ENCODE measurements at places on chromosomes 6 and 20.

GRCh38 chr6:445571-446417 lies 54.2 kb downstream of the IRF4 start:
- no peak for DNase-seq

DNA sequence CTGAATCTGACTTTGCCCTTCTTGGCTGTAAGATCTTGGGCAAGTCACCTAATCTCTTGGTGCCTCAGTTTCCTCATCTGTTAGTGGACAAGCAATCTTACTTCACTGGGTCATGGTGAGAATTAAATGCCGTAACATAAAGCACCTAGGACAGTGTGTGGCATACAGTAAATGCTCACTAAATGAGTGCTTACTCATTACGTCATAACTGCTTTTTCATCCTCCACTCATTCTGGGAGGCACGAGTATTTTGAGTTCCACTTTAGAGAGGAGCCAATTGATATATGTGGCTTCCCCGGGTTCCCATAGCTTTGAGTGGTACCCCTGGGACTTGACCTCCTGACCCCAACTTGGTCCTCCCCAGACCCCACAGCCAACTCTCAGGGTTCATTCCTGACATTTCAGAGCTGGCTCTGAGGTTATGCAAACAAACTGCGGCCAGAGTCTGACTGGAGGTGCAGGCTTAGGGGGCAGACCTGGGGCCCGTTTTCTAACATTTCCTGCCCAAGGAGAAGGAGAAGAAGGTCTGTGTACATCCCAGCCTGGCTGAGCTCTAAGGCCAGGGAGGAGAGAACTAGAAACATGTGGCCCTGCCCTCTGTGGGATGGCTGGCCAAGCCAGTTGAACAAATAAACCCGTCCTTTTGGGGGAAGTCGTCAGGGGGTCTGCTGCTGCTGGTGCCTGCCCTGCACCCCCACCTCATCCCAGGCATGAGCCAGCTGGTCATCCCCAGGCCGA lies 5.8 kb downstream of the ANGPT4 start:
- DNase-seq, result no peak

DNA sequence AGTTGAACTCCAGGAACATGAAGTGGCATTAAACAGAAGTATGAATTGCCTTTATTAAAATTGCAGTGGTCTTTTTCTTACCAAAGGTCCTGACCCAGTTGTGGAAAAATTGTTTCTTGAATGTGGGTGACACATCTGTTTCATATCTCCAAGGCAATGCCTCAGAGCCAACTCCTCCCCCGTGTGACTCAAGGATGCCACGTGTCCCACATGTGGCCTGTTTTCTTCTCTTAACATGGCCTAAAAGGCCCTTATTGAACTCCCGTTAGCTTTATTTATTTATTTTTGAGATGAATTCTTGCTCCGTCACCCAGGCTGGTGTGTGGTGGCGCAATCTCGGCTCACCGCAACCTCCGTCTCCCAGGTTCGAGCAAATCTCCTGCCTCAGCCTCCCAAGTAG lies 128.4 kb upstream of the ESR1 start:
- peak; percentile 31 for DNase-seq

DNA sequence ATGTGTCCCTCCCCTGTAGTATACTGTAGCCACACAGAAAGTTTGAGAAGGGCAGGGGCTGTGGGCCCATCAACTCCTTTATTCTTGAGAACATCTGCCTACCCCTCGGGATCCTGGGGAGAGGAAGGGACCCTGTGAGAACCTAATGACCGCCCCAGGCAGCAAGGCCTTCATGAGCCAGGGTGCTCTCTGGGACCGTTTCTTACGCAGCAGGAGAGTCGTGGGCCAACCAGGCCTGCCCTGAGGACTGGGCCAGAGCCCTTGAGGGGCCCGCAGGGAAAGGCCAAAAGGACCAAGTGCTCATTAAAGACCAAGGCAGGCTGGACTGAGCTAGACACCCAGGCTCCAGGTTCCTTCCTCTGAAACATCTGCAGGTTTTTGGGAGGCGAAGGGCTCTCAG lies 5.2 kb downstream of the SGK2 start:
- DNase-seq, result no peak

GRCh38 chr20:42313704-42314103 lies 695.5 kb upstream of the CHD6 start:
- DNase-seq, result no peak

DNA sequence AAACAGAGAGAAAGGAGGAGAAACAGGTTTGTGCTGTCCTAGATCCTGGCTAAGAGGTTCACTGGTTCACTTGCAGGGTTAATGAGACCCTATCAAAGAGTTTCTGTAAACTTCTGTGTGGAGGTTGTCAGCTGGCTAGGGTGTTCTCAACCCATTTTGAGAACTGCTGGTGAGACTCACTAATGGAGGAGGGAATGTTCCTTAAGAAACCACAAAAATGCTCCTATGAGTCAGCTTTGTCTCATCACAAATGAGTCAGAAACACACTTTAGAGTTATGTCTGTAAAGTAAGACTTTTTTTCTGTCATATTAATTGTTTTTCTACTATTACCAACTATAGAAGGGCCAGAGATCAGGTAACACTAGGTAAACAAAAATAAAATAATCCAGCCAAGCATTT lies 884.4 kb downstream of the PHF3 start:
- DNase-seq, result peak; percentile 92

DNA sequence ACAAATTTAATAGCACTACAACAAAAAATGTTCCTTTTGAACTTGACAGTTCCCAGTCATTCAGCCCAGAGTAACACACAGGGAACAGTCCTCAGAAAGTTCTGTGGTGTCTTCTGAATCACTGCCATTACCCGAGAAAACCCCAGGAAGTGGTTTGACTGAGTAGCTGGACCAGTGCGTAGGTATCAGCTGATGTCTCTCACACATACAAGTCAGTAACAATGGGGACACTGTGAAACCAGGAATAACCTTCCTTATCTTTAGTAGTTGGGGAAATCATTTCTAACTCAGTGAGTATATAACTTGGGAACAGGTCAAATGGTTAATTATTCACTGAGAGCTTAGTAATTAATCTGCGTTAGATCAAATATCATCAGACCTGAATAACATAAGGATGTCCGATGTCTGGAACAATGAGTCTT lies 73.1 kb downstream of the HIVEP2 start:
- peak; percentile 87 for DNase-seq

GRCh38 chr6:56529594-56530191 lies 113.0 kb downstream of the DST start:
- DNase-seq, result no peak

- no peak for DNase-seq
Observed at GRCh38 chr6:162181111-162181510, 546.5 kb downstream of the PRKN start.

GRCh38 chr20:13205425-13205824 lies 15.6 kb upstream of the ISM1 start:
- DNase-seq, result peak; percentile 42

GRCh38 chr6:42326248-42326647 lies 108.6 kb upstream of the MRPS10 start:
- DNase-seq, result peak; percentile 94

- peak; percentile 79 for DNase-seq
Observed at GRCh38 chr6:151652325-151652724, 155.2 kb upstream of the ESR1 start.

- DNase-seq, result no peak
Observed at GRCh38 chr20:12902992-12903391, 105.8 kb upstream of the SPTLC3 start.

DNA sequence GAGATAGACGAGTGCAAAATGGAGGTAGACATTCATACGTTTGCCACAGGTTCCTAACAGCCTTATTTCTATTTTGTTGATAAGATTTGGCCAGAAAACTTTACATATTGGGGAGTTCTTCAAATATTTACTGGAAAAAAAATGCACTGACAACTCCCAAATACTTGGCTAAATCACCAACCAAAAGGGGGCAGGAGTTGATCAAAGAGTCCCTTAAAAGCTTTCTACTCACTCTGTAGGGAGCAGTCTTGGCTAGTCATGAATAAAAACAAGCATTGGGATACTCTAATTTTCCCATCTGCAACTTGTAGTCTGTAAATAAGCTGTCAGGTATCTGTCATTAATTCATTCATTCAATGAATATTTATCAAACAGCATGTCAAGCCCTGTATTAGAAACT lies 18.4 kb downstream of the TENT5A start:
- DNase-seq, result peak; percentile 16

- DNase-seq, result peak; percentile 64
Observed at GRCh38 chr20:24160563-24161281, 172.1 kb upstream of the GGTLC1 start.

- no peak for DNase-seq
Observed at GRCh38 chr6:40719671-40720374, 132.7 kb upstream of the LRFN2 start.

- peak; percentile 39 for DNase-seq
Observed at GRCh38 chr6:34465531-34466241, at the start of gene PACSIN1. PACSIN1 (plus strand) TSS chr6:34466076; CDS start chr6:34526306, 60,230 bp downstream.

DNA sequence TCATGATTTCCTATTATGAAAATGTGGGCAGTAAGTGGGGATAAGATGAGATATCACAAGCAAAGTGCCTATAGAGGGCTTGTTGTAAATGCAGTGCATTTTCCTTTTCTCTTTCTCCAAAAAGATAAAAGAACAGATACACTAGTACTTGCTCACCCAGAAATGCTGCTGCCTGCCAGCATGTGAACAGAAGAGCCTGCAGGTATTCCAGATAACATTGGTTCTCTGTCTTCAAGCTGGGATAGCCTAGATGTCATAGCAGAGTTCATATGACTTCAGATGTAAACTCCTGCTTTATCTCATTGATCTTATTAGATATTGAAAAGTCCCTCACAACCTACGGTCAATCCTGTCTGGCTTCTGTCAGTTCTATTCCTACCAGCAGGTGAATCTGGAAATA lies 123.7 kb downstream of the TMEM200A start:
- no peak for DNase-seq

DNA sequence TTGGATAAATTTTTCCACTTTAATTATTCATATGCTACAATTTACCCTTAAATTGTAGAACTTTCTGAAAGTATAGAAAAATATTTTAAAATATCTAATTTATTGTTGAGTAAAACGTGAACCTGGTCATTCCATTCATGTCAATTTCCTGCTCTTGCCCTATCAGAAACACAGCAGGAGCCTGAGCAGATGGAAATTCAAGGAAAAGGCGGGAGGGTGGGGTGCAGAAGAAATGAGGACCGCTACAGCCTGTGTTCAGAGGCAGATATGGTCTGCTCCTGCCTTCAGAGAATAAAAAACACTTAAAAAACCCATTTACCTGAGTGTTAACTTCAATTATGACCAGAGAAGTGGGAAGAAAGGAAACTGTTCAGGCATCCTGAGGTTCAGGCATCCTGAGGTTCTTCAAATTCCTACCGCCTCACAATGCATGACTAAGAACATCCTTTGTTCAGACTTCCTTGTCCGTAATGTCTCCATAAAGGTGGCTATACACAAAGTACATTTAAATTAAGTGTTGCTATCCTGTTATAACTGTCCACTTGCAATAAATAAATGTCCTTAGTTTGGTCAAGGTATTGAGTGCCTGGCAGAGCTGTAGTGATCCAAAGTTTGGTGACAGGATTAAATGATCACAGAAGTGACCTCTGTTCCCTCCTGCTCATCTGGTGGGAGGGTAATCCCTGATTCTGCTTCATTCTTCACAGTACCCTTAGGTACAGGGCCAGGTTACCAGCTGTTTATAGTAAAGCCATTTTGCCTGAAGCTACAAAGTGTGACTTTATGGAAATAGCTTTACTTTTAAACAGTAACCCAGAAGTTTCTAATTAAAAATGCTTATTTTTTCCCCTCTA lies 109.1 kb downstream of the MAN1A1 start:
- DNase-seq, result peak; percentile 36

GRCh38 chr20:44345147-44345546 lies 8.3 kb downstream of the R3HDML start:
- DNase-seq, result no peak

DNA sequence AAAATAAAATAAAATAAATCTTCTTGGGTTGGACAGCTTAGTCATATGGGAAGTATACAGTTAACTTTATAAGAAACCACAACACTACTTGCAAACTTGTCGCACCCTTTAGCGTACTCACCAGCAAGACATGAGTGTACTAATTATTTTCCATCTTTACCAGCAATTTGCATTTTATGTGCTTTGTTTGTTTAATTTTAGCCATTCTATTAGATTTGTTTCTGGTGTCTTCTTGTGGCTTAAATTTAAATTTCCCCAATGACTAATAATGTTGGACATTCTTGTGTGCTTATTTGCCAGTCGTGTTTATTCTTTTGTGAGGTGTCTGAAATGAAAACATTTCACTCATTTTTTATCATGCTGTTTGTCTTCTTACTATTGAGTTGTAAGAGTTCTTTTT lies 1172.2 kb upstream of the CITED2 start:
- DNase-seq, result peak; percentile 46

DNA sequence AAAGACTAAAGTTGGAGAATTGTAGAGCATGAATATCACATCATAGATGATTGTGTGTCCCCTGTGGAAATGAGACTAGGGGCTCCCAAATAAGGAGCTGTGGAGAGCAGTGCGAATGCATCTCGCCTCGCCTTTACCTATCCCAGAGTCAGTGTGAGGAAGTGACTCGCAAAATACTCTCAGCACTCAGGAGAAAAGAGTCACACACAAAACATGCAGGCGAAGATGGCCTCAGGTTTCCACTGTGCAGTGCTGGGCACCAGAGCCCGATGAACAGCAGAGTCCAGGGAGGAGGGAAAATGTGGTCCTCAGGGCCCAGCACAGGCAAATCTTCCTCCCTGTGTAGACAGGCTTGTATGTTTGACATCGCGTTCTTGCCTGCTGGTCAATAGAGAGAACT lies 126.5 kb upstream of the AFDN start:
- peak; percentile 33 for DNase-seq

GRCh38 chr6:165662749-165663376 lies at the start of gene PDE10A:
PDE10A (minus strand) TSS chr6:165663241; CDS start chr6:165662811, 430 bp downstream.
- peak; percentile 12 for DNase-seq

- DNase-seq, result peak; percentile 60
Observed at GRCh38 chr6:44100088-44100550, 27.1 kb downstream of the MRPL14 start.

- DNase-seq, result peak; percentile 80
Observed at GRCh38 chr6:125154761-125155135, 1.2 kb downstream of the TPD52L1 start.

- no peak for DNase-seq
Observed at GRCh38 chr6:170131351-170131750, 159.5 kb downstream of the DLL1 start.

Data from epithelial cell of esophagus (primary cell).